Chondrocyte (in vitro differentiated cells): ENCODE measurements at places on chromosomes 3 and 15. TPM values are rescaled to one million over a fixed set of nuclear protein-coding genes. Genes with fewer than 3 reads are reported as not detected.

- no peaks in the 10 kb centered on the region for H3K36me3 ChIP-seq
- H3K4me3 ChIP-seq: no peak overlapping the region
- peaks cover 64% of the 10 kb centered on the region for H3K4me1 ChIP-seq
- no peak for DNase-seq
Observed at GRCh38 chr3:58065700-58066167, 57.5 kb downstream of the FLNB start.

GRCh38 chr3:37526511-37526910, 335.2 kb upstream of the CTDSPL start:
- peaks cover 12% of the 10 kb centered on the region for H3K4me1 ChIP-seq
- no peak for DNase-seq
- no peak overlapping the region for H3K4me3 ChIP-seq

AMIGO3 gene
- 0.27 to 0.35 TPM in 2 of 3 replicates, not detected in the other for total RNA-seq

GRCh38 chr15:78925956-78926743, 18.7 kb downstream of the CTSH start:
- H3K27ac ChIP-seq: no peak overlapping the region
- no peaks in the 10 kb centered on the region for H3K4me1 ChIP-seq
- no peak for DNase-seq
- H3K36me3 ChIP-seq: peaks cover 22% of the 10 kb centered on the region

FOXP1 gene
- 206 to 249 TPM (median 220 TPM) in 3 replicates for total RNA-seq

CDHR4 gene
- total RNA-seq: not detected in 3 replicates

DNA sequence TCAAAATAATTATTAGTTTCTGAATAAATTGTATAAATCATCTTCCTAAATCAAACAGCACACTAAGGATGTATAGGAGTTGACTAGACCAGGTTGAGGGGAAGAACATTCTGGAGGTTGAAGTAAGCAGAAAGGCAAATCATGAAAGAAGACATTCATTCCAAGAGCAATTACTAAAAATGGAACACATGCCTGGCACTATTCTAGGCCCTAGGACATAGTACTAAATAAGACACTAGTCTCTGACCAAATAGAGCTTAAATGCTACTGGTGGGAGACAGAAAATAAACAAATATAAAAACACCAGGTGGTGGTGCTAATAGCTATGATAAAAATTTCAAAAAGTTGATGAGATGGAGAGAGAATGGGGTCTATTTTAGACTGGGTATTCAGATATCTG, 190.1 kb downstream of the TBC1D5 start:
- H3K4me3 ChIP-seq: no peak overlapping the region
- no peak overlapping the region for H3K27ac ChIP-seq
- H3K36me3 ChIP-seq: no peaks in the 10 kb centered on the region
- H3K4me1 ChIP-seq: peaks cover 8% of the 10 kb centered on the region
- DNase-seq: no peak
- H3K27me3 ChIP-seq: no peaks in the 10 kb centered on the region

GRCh38 chr3:156586905-156587759, 32.2 kb upstream of the SSR3 start:
- no peak overlapping the region for H3K4me3 ChIP-seq
- no peak overlapping the region for H3K27ac ChIP-seq
- no peak for DNase-seq
- H3K36me3 ChIP-seq: peaks cover 2% of the 10 kb centered on the region

DNA sequence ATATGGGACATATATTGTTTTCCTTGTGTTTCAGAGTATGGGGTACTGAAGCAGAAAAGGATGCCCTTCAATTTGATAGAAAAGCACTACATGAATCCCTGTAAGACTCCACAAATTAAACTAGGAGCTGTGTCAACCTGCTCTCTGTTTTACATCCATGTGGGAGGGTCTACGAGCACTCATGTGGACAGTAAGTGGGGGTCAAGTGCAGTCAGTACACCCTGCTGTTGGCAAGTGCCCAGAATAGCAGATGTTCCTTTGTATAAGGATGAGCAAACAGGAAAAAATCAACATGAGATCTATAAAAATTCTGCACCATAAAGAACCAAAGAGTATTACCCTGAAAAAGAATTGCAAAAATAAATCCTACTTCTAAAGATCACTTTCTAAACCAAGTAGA, 659.9 kb downstream of the SI start:
- H3K27me3 ChIP-seq: peaks cover 4% of the 10 kb centered on the region

DNA sequence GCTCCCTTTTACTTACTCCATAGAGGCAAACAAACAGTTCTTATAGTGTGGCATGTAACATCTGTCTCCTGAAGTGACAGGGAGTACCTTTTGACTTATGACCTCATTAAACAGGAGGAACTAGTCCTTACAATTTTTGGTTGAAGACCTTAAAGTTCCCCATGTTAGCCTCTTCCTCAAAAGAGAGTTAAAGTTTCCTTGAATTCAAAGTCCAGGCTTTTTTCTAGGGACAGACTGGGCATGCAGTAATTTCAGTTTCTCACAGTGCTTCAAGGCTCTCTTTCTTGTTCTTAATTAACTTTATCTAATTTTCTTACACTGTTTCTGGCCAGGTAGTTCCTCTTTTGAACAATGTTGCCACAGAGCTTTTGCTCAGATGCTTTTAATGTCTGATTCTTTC, 12.1 kb downstream of the GOLM2 start:
- peaks cover 4% of the 10 kb centered on the region for H3K36me3 ChIP-seq
- no peak overlapping the region for H3K4me3 ChIP-seq
- no peak for DNase-seq
- H3K27me3 ChIP-seq: no peaks in the 10 kb centered on the region
- H3K27ac ChIP-seq: peak overlapping the region; percentile 18

UROC1 gene
- 0.15 TPM in 1 of 3 replicates, not detected in the others for total RNA-seq

C3orf85 gene
- not detected in 3 replicates for total RNA-seq

GRCh38 chr3:176415661-176416295, 781.5 kb downstream of the TBL1XR1 start:
- peaks cover 9% of the 10 kb centered on the region for H3K4me1 ChIP-seq
- no peak overlapping the region for H3K4me3 ChIP-seq
- no peaks in the 10 kb centered on the region for H3K36me3 ChIP-seq
- DNase-seq: no peak

GRCh38 chr3:53192608-53193007, 31.6 kb downstream of the PRKCD start:
- peak; percentile 28 for DNase-seq
- no peak overlapping the region for H3K4me3 ChIP-seq
- H3K27me3 ChIP-seq: no peaks in the 10 kb centered on the region

DUOX2 gene
- total RNA-seq: 0.05 TPM in 1 of 3 replicates, not detected in the others

GRCh38 chr15:27268923-27269322, 297.9 kb downstream of the GABRG3 start:
- H3K27me3 ChIP-seq: no peaks in the 10 kb centered on the region
- no peak for DNase-seq
- peaks cover 7% of the 10 kb centered on the region for H3K4me1 ChIP-seq
- no peak overlapping the region for H3K4me3 ChIP-seq
- peaks cover 2% of the 10 kb centered on the region for H3K36me3 ChIP-seq

GRCh38 chr3:37096288-37096687, 78.1 kb downstream of the LRRFIP2 start:
- H3K27ac ChIP-seq: peak overlapping the region; percentile 80
- peaks cover 38% of the 10 kb centered on the region for H3K4me1 ChIP-seq
- no peak overlapping the region for H3K4me3 ChIP-seq
- H3K36me3 ChIP-seq: peaks cover 12% of the 10 kb centered on the region
- H3K27me3 ChIP-seq: no peaks in the 10 kb centered on the region

GRCh38 chr3:27467545-27467944, 16.6 kb downstream of the SLC4A7 start:
- no peak overlapping the region for H3K4me3 ChIP-seq

DNA sequence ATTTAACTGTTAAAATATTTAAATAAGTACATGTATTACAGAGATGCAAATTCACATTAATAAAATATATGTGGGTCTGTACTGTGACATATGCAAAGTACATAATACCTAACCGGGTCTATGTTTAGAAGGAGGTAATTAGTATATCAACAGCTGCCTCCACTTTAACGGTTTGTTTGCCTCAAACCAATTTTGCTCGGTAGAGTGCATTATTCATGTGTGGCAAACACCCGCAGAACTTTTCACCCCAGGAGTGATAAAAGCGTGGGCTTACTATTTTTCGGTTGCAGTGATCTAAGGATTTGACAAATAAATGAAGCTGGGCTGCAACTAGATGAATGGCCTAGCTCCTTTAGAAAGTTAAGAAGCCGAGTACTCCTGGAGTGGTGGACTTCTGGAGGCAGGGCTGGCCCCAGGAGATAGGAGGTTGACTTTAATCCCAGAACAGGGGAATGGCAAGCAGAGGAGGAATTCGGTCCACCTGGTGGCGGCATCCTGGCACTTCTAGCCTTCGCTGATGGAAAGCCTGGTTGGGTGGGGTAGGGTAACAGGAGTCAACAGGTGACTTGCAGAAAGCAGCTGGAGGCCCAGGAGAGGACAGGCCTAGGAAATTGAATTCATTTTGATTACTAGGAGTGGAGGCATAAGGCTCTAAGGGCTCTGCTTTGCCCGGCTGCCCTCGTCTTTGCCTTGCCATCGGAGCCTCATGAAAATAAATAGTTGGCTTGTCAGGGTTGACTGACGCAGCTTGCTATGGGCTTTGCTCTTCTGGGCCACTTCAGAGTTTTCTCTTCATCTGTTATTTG, 2.4 kb downstream of the SLCO3A1 start:
- no peaks in the 10 kb centered on the region for H3K36me3 ChIP-seq
- H3K27me3 ChIP-seq: peaks cover 13% of the 10 kb centered on the region
- peaks cover 8% of the 10 kb centered on the region for H3K4me1 ChIP-seq
- no peak overlapping the region for H3K4me3 ChIP-seq
- H3K27ac ChIP-seq: no peak overlapping the region

- H3K27ac ChIP-seq: no peak overlapping the region
- H3K36me3 ChIP-seq: no peaks in the 10 kb centered on the region
- H3K27me3 ChIP-seq: no peaks in the 10 kb centered on the region
- peaks cover 4% of the 10 kb centered on the region for H3K4me1 ChIP-seq
Observed at GRCh38 chr3:106088304-106088703, 219.5 kb upstream of the CBLB start.

ECE2 gene
- not detected in 3 replicates for total RNA-seq

GRCh38 chr3:4979428-4980228, at the start of gene BHLHE40:
BHLHE40 (plus strand) TSS chr3:4979437; CDS start chr3:4979719, 282 bp downstream.
- H3K27me3 ChIP-seq: no peaks in the 10 kb centered on the region
- DNase-seq: peak; percentile 87
- peak within 1 kb of the TSS; percentile 98 for H3K4me3 ChIP-seq
- peak within 1 kb of the TSS; percentile 98 for H3K27ac ChIP-seq

DNA sequence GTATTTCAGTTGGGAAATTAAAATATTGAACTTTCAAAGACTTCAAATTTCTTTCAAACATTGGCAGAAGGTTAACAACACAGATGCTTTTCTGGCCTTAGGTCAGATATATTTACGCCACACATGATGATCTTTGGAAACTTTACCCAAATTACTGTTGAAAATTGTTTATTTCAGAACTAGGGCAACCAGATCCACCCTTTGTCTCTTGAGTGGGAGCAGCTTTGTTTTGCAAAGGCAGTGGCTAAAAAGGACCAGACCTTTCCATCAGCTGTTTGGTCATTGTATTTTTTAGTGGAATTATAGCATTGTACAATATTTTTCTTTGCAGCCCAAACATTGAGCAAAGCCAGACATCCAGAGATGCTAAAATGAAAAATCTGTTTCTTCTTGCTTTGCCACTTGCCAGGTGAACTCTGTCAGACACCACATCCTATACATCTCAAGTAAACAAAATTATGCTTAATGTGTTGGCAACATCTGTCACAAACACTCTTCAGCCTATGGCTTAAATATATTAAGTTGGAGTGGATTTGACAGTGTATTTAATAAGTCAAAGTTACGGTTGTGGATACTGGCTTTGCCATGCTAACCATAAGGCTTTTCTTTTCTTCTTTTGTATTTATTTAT, 651.9 kb downstream of the RBMS3 start:
- H3K27ac ChIP-seq: no peak overlapping the region
- peaks cover 9% of the 10 kb centered on the region for H3K4me1 ChIP-seq
- H3K4me3 ChIP-seq: no peak overlapping the region
- DNase-seq: no peak
- H3K36me3 ChIP-seq: no peaks in the 10 kb centered on the region

- DNase-seq: no peak
- H3K36me3 ChIP-seq: no peaks in the 10 kb centered on the region
- H3K27me3 ChIP-seq: no peaks in the 10 kb centered on the region
- peaks cover 13% of the 10 kb centered on the region for H3K4me1 ChIP-seq
- H3K4me3 ChIP-seq: no peak overlapping the region
Observed at GRCh38 chr15:50137330-50137761, 18.3 kb upstream of the ATP8B4 start.

FURIN gene
- total RNA-seq: 66.2 to 118 TPM (median 71.1 TPM) in 3 replicates

GRCh38 chr3:117547956-117548550, 838.5 kb downstream of the TUSC7 start:
- H3K4me3 ChIP-seq: no peak overlapping the region
- peaks cover 11% of the 10 kb centered on the region for H3K4me1 ChIP-seq
- no peaks in the 10 kb centered on the region for H3K36me3 ChIP-seq
